ENCODE measurements at places on chromosomes 7 and 10.

- no peak for DNase-seq
Observed at GRCh38 chr10:53315709-53316108, 543.1 kb upstream of the MBL2 start.

DNA sequence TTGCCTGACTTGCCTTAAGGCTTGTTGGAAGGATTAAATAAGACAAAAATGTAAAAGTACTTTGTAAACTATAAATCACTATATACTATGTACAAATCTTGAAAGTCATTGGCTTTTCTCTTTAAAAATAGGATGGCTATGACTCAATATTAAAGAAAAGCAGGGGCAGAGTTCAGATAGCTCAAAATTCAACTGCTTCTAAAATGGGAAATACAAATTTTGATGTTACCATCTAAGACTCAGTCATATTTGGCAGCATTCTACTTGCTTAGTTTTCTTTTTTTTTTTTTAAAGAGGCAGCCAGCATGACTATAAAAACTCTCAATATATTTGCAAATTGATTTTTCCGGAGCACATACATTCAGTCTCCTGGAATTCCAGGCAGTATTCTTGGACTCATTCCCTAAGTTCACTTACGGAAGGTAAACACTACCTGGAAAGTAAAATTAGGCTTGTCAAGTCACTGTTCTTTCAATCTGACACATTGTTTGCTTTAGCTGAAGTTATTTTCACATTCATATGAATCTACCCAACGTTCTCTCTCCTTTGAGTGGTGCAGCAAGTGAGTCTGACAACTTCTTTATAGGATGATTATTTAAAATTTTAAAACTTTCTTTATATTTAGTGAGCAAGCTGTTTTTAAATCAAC lies 133.8 kb upstream of the CCDC6 start:
- no peak for DNase-seq

- DNase-seq, result no peak
Observed at GRCh38 chr7:18566829-18567228, 71.3 kb downstream of the HDAC9 start.

- DNase-seq, result no peak
Observed at GRCh38 chr7:13057462-13058200, 370.2 kb downstream of the ARL4A start.

- no peak for DNase-seq
Observed at GRCh38 chr7:4154882-4155535, 527.1 kb upstream of the FOXK1 start.

DNA sequence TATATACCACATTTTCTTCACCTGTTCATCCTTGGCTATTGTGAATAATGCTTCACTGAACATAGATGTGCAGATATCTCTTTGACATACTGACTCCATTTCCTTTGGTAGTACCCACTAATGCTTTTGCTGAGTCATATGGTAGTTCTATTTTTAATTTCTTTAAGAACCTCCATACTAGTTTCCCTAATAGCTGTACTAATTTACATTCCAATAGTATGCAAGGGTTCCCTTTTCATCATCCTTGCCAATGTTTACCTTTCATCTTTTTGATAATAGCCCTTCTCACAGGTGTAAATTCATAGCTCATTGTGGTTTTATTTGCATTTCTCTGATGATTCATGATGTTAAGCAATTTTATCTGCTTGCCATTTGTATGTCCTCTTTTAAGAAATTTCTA lies 159.9 kb downstream of the CALCR start:
- no peak for DNase-seq

GRCh38 chr7:94444813-94445212 lies 50.1 kb downstream of the COL1A2 start:
- DNase-seq, result no peak

DNA sequence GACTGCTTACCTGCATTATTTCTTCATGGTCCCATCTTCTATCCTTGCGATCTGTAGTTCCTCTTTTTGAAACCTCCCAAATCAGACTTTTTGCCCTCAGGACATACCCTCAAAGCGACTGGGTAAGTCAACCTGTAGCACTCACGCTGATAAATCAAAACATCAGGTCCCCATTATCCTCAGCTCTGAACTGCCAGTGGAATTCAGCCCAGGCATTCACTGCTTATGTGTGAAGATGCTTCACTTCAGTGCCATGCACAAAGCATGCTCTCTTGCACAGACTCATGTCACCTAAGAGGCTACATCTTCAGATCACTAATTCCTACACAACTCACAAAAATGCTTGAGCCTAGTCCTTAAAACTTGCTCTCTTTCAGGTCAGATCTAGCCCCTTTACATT lies 283.6 kb upstream of the KLF6 start:
- DNase-seq, result no peak

DNA sequence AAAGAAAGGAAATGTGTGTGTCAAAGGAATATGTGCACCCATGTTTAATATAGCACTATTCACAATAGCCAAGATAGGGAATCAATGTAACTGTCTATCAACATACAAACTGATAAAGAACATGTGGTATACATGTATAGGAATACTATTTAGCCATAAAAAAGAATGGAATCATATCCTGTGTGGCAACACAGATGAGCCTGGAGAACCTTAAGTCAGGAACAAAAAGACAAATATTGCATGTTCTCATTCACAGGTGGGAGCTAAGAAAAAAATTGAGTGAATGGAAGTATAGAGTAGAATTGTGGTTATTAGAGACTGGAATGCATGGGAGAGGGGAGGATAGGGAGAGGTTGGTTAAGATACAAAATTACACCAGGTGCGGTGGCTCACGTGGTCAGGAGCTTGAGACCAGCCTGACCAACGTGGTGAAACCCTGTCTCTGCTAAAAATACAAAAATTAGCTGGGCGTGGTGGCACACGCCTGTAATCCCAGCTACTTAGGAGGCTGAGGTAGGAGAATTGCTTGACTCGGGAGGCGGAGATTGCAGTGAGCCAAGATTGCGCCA lies 10.5 kb downstream of the URGCP start:
- no peak for DNase-seq

- DNase-seq, result no peak
Observed at GRCh38 chr7:116451957-116452729, 47.4 kb upstream of the CAV2 start.

DNA sequence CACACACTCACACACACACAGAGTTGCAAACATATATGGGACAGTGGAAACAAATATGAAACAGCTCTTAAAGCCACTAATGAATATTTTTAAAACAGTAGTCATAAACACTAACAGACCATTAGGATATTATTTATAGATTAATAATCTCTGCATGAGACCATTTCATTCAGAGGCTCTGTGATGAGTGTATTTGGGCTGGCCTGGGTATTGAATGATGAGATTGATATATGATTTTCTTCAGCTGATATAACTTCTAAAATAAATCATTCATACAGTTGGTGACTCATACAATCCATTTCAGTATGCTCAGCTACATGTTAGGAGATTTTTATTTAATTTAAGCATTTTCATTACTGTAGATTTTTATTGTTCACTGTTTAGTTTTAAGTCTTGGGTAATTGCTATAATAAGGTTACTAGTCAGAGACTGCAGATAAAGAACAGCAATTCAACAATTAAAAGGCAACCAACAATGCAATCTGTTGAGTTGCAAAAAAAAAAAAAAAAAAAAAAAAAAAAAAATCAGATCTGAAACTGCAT lies 25.2 kb upstream of the AGK start:
- DNase-seq, result no peak

DNA sequence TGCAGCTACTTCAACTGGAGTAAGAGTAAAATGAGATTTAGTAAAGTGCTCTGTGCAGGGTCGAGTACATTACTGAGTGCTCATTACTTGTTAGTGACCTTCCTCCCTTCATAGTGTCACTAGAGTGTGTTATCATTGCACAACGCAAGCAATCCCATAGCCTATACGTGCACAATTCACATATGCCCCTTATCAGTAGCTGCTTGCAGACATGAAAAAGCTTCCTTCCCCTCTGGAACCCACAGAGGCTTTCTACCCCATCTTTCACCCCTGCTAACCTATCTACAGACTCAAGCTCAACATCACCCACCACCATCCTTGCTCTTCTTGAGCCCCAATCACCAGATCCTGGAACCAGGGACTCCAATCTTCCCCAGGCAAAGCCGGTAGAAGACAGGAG lies 59.3 kb downstream of the C7orf25 start:
- DNase-seq, result no peak

- DNase-seq, result no peak
Observed at GRCh38 chr7:111362506-111363054, 199.7 kb downstream of the IMMP2L start.

GRCh38 chr10:10294881-10295529 lies 722.7 kb upstream of the CELF2 start:
- no peak for DNase-seq

GRCh38 chr10:31507427-31507826 lies 188.4 kb downstream of the ZEB1 start:
- DNase-seq, result no peak

- DNase-seq, result no peak
Observed at GRCh38 chr10:69842020-69842419, 40.3 kb downstream of the COL13A1 start.

DNA sequence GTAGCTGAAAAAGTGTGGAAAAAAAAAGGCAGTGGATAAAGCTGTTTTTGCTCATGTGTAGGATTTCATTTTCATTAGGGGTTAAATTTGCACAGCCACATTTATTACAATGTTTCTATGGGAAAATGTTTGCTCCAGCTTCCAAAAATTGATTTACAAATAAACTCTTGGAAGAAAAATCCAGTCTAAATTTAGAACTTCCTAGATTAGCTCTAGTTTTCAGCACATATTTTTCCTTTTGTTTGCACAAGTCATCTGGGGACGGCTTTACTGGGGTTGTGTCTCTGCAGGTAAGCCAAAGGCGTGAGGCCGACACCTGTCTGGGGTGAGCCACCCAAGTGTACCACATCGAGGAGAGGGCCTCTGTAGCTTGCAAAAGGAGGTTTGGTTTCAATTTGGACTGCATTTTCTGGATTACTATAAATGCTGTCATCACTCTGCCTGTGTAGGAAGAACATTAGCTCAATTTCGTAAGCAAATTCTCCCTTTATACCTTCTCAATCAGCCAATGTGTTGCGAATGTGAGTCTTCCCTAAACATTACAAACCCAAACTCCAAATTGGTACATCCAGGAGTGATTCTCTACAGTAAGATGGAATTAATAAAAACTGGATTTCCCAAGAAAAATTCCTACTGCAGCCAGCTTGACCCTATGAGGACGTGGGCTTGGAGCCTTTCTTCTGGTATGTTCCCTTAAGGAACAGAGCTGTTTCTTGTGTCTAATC lies 89.5 kb upstream of the ZNF438 start:
- DNase-seq, result no peak

- peak; percentile 55 for DNase-seq
Observed at GRCh38 chr10:47261121-47261520, 38.9 kb upstream of the GDF10 start.

GRCh38 chr10:97981816-97982215 lies 48.6 kb downstream of the CRTAC1 start:
- DNase-seq, result no peak

GRCh38 chr10:67696029-67696428 lies at the start of gene CTNNA3:
CTNNA3 (minus strand) TSS chr10:67696195.
- DNase-seq, result no peak

- DNase-seq, result no peak
Observed at GRCh38 chr10:17749890-17750289, 2.1 kb upstream of the TMEM236 start.

- DNase-seq, result no peak
Observed at GRCh38 chr10:113108948-113109347, 158.9 kb downstream of the TCF7L2 start.

- DNase-seq, result no peak
Observed at GRCh38 chr10:118301211-118301610, 40.9 kb downstream of the FAM204A start.

DNA sequence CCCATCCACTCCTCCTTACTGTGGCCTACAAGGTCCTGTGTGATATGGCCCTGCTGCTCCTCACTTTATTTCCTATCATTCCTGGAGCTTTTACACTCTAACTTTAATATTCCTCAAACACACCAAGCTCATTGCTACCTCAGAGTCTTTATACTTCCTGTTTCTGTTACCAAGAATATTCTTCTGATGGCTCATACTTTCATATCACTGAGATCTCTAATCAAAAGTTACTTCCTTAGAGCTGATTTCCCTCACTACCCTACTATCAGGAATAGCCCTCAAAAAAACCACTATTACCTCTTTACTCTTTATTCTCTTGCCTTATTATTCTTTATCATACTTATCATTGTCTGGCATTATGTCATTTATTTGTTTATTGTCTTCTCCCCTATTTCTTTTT lies 5.8 kb upstream of the PPP3CB start:
- no peak for DNase-seq

DNA sequence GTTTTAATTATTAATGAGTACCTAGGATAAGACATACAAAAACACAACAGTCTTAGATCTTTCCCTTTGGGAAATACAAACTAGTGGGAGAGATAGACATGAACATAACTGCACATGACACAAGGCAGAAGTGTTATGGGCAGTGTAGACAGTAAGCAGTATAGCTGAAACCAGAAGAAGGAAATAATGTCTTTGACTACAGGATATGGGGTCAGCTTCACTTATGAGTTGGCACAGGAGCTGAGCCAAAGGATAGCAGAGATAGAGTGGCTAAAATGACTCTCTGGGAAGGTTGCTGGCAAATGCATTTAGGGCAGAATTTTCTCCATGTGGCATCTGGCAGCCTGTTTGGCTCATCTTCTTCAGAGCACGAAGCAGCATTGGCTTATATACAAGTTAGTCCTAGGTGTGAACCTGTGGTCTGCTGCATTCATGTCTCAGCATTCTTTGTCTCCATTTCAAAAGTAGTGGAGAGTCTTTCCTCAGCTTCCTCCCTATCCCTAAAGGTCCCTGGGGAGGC lies 60.3 kb upstream of the FEZF1 start:
- no peak for DNase-seq

DNA sequence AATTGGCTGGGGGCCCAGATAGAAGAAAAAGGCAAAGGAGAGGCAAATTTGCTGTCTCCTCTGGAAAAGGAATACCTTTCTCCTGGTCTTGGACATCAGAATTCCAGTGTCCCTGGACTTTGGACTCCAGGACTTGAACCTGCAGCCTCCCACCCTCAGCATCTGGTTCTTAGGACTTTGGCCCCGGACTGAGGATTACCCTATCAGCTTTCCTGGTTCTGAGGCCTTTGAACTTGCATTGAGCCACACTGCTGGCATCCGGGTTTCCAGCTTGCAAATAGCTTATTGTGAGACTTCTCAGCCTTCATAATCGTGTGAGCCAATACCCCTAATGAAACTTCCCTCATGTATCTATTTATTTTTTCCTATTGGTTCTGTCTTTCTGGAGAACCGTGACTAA lies 68.3 kb downstream of the DNAH11 start:
- DNase-seq, result no peak

- no peak for DNase-seq
Observed at GRCh38 chr10:33047655-33048054, 89.6 kb upstream of the ITGB1 start.

GRCh38 chr7:106616708-106617051 lies 44.3 kb downstream of the CCDC71L start:
- no peak for DNase-seq

DNA sequence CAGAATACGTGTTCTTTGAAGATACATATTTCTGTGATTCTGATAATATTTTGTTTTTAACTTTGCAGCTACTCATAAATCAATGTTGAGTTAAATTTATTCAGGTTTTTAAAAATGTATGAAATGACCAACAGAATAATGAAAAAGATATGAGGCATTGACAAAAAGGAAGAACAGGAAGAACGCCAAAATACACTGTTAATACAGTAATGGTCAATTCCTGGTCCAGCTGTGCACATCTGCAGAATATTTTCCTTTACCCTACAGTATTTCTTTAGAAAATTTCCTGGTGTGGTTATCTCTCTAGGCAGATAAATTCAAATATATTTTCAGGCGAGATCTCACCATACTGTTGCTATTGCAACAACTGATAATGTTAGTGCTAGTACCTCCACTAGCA lies 203.2 kb upstream of the DGKB start:
- no peak for DNase-seq
